ENCODE measurements at places on chromosomes 7 and 10. TPM values are rescaled to one million over a fixed set of nuclear protein-coding genes. Genes with fewer than 3 reads are reported as not detected.
A peak's percentile ranks its signal among the peaks of the same experiment; 100 is the strongest.

DNA sequence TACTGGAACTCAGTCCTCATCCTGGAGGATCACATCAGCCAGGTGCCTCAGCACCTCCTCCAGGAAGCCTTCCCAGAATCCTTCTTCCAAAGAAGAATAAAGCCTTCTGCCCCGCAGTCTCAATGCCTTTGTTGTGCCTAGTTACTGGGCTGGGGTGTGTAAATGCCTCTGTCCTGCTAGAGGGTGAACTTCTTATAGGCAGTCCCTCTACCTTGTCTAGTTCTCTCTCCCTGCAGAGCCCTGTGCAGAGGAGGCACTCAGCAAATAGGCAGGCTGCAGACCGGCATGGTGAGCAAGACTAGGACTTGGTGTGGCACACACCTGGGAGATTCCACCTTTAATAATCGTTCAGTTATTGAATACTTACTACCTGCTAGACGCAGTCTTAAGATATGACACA is 104.7 kb upstream of the PCBD1 start:
- DNase-seq, result no peak

DNA sequence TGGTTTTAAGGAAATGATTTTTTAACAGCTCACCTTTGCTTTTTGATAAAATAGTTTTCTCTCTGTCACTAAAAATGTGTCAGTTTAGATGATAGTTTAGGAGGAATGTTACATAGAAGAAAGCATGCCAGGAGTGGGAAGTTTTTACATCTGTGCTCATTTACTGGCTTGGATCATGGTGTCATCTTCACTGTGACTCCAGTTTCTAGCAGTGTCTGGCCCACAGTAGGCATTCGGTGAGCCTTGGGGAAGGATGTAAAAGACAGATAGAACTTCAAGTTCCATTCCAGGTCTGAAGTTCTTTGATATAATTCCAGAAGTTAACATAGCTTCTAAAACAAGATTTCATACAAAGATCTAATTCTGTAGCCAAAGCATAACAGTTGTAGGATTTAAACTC is 259.2 kb downstream of the BICC1 start:
- no peak for DNase-seq

DNA sequence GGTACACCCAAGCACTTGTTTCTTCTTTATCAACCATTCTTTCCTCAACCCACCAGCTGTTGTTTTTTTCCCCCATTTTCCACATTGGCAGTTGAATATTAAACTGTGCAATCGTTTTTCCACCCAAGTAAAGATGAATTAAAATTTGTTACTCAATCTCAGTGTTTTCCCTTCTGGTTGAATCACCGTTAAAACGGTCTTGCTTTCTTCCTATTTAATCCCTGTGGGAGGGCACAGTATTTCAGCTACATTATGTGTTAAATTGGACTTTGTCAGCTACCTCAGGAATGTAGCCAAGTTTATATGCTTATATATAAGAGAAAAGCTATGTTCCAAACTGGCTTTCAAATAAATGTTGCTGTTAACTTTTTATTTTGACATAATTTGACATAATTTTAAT is 19.9 kb downstream of the SLC35G1 start:
- DNase-seq, result no peak

- peak; percentile 62 for DNase-seq
Observed at GRCh38 chr7:40833888-40834234, 699.1 kb downstream of the SUGCT start.

- no peak for DNase-seq
Observed at GRCh38 chr10:19499291-19499770, 316.9 kb upstream of the PLXDC2 start.

GPR37 gene
- not detected for total RNA-seq

OIT3 gene
- not detected for total RNA-seq

FAM107B gene
- 5.3 TPM for total RNA-seq

DNA sequence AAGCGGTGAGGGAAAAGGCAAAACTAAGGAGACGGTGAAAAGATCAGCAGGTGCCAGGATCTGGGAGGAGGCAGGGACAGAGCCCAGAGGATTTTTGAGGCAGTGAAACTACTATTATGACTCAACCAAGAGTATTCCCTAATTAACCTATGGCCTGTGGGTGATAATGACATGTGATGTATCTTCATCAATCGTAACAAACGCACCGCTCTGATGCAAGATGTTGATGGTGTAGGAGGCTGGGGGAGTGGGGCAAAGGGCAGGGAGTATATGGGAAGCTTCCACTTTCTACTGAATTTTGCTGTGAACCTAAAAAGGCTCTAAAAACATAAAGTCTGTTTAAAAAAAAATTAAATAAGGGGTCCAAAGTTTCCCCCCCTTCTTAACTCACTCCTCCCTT is 25.5 kb upstream of the EZH2 start:
- no peak for DNase-seq

DNA sequence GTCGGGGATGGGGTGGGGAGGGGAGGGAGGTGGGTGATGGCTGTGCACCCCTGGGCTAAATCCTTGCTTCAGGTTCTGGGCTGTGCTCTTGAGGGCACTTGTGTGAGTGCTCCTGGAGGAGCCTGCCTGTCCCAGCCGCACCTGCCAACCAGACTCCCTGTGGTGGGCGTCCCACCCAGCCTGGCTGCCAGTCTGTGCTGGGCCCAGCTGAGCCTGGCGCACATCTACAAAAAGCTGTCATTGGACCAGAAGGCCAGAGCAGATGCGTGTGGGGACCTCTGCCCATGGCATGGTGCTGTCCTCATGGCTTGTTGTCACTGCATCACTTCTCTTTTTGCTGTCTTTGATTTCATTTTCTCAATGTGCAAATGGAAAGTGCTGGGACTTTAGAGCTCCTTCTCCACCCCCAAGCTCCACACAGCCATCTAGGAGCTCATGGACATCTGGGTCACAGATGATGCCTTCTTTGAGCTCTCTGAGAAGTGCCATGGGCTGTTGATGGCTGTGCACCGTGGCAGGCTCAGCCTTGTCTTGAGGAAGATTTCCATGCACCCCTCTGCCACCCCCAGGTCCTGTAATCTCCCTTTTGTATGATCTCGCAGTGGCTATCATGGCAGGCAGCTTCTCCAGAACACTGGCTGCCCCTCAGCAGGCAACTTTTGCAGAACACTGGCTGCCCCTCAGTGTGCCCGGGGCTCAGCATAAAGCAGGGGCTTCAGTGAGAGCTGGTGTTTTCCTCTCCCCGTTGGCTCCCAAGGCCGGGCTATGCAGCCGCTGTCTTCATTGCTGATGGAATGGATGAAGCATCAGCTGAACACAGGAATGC is 83.9 kb downstream of the ADCY1 start:
- DNase-seq, result no peak

- DNase-seq, result no peak
Observed at GRCh38 chr7:45160417-45160881, 2.9 kb downstream of the RAMP3 start.

- no peak for DNase-seq
Observed at GRCh38 chr10:14438057-14438456, 107.3 kb upstream of the FRMD4A start.

- DNase-seq, result no peak
Observed at GRCh38 chr7:120703585-120704240, 154.2 kb downstream of the TSPAN12 start.
